ENCODE measurements at places on chromosomes 5 and 9.

GRCh38 chr5:173913686-173914321 lies 25.7 kb downstream of the CPEB4 start:
- no peak for DNase-seq

DNA sequence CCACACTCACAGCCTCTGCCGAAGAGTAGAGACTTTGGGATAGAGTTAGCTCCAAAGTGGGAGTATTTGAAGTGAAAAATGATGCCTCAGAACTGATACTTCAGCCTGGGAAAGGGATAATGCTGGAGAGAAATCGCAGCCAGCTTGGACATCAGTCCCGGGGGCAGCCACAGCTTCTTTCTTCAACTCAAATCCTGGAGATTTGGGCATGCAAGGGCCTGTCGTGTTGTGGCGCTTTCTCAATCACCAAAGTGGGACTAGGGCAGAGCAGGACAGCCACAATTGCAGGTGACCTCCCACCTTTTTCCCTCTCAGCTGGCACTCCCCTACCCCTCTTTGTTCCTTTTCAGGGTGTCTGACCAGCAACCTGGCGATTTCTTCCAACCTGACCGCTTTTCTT lies 70.4 kb downstream of the UBAP1 start:
- DNase-seq, result no peak

DNA sequence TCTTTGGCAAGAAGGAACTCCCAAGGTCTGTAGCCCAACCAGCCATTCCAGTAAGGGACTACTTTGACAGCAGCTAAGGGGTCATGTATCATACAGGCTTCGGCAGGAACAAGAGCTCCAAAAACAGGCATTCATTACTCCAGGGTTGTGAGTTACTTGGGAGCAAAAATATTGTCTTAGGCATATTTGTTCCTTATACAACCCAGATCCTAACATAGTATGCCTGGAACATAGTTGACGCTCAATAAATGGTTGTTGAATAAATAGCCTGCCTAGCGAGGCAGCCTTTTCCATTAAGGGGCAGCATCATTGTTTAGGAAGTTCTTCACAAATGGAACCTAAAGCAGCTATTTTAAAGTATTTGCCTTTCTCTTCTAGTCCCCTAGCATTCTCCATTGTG lies 35.8 kb upstream of the FER start:
- DNase-seq, result no peak

GRCh38 chr9:81649475-81650240 lies 39.7 kb downstream of the TLE1 start:
- no peak for DNase-seq

- no peak for DNase-seq
Observed at GRCh38 chr9:94990897-94991561, 264.5 kb downstream of the AOPEP start.

DNA sequence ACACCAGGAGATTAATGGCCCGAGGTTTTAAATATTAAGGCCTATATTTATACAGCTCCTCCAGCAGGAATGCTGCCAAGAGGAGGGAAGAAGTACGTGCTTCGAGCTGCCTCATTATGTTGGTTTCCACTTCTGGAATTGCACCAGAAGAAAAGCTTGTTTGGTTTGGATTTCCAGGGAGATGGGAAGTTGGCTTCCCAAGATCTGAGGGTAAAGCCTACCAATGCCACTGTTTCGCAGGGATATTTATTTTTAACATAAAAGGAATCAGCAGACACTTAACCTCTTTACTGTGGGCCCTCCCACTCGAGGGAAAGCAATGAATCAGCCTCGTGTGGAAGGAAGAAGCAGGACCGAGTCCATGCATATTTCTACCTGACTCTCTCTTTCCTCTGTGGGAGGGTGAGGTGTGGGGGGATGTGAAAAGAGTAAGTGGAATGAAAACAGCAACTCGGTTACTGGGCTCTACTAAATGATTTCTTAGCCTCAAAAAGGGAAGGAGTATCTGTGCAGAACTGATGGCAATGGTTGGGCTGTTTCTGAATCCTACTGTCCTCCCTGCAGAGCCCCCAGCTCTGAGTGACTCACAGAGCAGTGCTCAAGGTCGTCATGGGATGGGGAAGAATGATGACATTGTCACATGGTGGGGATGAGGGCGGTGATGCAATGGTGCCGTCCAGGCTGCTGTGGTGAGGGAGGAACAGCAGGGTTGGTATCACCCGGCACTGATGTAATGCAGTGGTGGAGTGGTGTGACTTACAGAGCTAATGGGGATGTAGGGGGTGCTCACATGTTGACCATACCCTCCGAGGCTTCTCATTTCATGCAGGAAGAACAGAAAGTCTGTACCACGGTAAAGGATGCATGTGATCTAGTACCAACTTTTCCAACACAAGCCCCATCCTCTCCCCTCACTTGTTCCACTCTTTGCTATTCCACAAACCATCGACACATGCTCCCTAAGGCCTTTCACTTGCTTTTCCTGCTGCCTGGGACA lies 215.0 kb upstream of the PANK3 start:
- DNase-seq, result no peak

- no peak for DNase-seq
Observed at GRCh38 chr9:74940600-74940999, 12.1 kb downstream of the C9orf40 start.

GRCh38 chr5:157870837-157871834 lies 12.2 kb upstream of the CLINT1 start:
- DNase-seq, result no peak

DNA sequence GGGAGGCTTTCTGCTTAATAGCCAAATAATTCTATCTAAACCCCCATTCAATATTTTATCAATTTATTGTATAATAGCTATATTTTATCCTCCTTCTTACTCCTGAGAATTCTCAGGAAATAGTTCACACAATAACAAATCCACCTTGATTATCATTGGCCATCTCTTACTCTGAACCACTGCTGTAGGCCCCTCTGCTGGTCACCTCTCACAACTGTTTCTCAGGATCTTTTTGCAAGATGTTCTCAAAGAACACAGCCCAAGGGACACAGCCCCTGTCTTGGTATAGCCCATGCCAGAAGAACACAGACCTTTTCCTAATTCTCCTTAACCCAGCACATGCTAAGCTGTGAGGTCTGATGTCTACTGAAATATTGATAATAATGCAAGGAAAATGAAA lies 74.9 kb upstream of the HTR4 start:
- DNase-seq, result no peak

- no peak for DNase-seq
Observed at GRCh38 chr5:74257645-74258313, 382.7 kb downstream of the ENC1 start.

- no peak for DNase-seq
Observed at GRCh38 chr9:104743376-104743985, 4.0 kb upstream of the NIPSNAP3A start.

DNA sequence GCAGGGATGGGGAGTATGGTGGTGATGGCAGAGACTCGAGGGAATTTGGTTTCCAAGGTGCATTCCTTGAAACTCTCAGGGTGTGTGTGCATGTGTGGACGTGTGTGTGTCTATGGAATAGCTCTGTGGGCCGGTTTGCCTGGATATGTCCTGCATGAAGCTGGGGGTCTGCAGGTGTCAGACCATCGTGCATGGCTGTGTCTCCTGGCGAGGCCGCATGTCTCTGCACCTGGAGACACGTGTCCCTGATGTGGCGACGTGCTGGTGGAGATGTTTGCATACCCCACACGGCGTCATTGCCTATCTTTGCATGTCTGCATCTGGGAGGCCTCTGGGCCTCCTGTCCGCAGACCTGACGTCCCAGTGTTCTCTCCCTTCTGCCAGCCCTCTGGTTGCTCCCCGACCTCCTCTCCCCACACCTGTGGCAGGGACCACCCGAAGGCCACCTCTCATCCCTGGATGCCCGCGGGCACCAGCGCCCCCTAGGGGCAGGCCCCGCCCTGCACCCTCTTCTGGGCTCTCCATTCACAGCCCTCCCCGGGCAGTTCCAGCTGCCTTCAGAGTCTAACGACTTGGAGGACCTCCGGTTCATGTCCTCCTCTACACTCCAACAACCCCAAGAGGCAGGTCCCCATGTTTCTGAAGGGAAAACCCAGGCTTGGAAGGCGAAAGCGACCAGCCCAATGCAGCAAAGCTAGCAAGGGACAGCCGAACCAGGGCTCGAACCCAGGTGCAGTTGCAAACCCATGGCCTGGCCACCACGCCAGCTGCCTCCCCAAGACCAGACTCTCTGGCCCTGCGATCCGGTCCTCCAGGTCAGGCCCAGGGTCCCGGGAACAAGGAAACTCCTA lies 88.6 kb downstream of the LMX1B start:
- peak; percentile 66 for DNase-seq
